Left cardiac atrium (tissue), 4 donors: ENCODE measurements at places on chromosomes 12 and 14. TPM values are rescaled to one million over a fixed set of nuclear protein-coding genes. Genes with fewer than 3 reads are reported as not detected.

Gene NELL2
- total RNA-seq = 0.82 TPM

- DNase-seq = peak; percentile 13
Measured at GRCh38 chr12:542395-543113, 82.8 kb downstream of the B4GALNT3 start.

- DNase-seq = no peak
Measured at GRCh38 chr12:49661191-49661590, 37.8 kb downstream of the PRPF40B start.

DNA sequence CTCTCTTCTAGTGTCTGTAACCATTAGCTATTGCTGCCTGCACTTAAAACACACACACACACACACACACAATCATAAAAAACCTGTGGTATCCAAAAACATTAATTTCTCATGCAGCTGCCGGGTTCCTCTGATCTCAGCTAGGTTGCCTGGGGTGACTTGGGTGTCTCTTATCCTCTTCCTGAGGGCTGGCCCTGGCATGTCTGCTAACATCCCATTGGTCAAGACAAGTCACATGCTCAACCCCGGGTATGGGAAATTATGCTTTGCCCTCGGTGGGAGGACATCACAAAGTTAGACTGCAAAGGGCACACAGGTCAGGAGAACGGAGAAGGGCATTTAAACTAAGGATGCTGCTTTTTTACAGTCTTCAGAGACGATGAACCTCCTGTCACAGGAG, 55.7 kb downstream of the TRPV4 start:
- DNase-seq = no peak

Gene SERPINA10
- total RNA-seq = not detected

DNA sequence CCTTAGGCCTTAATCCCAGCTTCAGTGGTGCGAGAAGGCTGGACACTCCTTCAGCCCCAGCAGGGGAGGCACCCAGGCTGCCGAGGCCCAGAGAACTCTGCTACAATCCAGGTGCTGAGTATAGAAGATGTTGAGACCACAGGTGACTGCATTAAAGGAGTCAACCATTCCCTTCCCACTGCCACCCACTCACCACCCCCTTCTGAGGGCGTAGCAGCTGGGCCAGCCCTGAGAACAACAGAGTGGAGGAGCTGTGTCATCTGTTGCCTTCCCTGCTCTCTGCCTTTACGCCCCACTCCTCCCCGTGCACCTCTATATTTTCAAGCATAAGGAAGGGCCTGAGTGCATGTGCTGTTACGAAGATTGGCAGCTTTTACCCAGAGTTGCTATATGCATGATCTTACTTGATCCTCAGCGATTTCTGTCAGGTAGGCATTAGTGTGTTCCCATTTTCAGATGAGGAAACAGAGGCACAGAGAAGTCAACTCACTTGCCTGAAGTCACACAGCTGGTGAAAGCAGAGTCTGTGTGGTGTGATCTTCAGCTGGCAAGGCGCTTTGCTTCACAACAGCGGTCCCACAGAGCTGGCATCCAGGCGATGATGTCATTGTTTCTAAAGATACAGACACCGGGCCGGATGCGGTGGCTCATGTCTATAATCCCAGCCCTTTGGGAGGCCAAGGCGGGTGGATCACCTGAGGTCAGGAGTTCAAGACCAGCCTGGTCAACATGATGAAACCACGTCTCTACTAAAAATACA, 46.7 kb downstream of the RIN3 start:
- no peak for DNase-seq

Gene TRPV4
- total RNA-seq = 1.0 TPM

DNA sequence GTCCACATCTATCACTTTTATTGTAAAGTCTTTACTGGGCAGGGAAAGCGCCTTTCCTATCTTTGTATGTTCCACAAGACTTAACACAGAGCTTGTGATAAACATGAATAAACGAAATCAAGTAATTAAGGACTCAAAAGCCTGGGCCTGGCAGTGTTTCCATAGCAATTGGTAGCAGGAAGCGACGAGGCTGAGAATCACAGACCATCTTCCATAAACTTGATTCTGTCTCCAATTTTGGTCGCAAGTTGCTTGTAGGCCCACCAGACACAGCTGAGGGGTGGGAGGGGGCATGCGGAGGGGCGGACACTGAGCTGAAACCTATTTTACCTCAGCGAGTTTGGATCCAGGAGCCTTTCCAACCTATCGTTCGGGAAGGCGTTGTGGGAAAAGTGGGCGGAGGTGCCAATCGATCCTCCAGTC, 302 bp downstream of the CCDC38 start:
- no peak for DNase-seq

- no peak for DNase-seq
Measured at GRCh38 chr12:93050026-93050747, 121.1 kb upstream of the EEA1 start.

GRCh38 chr12:106672314-106673025, 89.7 kb downstream of the RFX4 start:
- DNase-seq = no peak

Gene FRMD6
- 11.5 TPM for total RNA-seq

DNA sequence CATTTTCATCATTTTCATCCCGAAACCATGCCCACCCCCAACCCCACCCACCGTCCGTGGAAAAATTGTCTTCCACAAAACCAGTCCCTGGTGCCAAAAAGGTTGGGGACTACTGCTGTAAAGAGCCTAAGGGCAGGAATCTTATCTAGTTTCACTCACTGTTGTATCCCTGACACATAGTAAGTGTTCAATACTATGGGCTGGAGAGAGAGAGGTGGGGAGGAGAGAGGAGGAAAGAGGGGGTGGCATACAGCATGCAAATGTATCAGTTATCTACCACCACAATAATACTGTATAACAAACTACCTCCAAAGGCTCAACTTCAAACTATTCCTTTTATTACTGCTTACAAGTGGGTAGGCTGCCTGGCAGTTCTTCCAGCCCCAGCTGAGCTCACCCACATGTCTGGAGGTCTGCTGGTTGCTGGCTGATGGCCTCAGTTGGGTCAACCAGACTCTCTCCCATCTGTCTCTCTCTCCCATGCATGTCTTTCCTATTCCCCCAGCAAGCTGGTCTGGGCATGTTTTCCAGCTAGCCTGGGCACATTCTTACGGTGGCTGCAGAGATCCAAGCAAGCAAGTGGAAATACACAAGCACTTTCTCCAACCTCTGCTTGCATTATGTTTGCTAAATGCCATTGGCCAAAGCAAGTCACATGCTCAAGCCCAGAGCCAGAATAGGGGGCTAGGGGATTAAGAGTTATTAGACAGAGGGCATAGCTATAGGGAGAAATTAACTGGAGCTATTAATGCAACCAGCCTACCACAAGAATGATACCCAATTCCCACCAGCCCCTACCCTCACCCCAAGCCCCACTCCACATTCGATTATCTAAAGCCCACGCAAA, 31.6 kb upstream of the FICD start:
- DNase-seq = no peak

DNA sequence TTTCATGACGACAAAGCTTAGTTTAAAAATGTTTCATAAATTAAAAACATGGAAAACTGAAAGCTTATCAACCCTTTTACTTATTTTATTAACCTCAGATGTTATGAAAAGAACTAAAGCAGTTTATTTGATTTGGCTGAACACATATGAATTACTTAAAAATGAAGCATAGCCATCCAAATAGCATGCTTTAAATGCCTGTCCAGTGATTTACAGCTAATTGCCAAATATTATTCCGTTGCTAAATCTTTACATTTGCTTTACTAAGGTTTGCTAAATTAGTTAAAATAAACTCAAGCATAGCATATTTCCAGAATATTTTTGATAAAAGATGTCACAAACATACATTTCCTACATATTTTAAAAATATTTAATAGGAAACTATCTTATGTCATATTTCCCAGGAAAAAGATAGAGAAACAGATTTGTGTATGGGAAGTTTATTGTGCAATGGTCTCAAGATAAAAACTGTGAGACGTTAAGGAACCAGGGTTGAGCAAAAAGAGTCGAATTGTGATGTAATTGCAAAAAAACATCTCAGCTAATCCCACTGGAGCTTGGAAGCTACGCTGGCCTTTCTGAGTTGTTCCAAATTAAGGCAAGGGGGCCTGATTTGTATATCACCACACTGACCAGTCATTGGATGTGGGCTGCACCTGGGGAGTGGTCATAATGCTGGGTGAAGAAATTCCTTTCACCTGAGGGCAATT, 25.8 kb downstream of the GPR135 start:
- no peak for DNase-seq

DNA sequence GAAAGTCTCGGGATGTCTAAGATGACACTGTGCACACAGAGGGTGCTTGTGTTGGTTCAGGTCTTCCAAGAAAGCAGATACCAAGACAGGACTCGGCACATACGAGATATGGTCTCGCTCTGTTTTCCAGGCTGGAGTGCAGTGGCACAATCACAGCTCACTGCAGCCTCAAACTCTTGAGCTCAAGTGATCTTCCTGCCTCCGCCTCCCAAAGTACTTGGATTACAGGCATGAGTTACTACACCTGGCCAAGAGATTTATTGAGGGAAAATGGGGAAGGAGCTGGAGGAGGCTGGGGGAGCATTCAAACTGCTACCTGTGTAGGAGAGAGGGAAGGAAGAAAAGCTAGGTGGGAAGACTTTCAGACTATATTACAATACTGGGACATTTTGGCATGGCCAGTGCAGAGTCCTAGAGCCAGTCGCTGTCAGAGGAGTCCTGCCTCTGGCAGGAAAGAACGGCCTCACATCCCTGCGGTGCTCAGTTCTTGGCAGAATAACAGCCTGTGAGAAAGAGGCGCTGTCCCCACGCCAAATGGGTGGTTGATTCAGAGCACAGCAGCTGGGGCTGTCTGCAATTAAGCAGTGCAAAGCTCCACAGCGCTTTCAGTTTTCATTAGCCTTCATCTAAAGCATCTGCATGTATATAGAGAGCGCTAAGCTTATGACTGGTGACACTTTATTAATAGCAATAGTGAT, 18.3 kb downstream of the SLC17A8 start:
- DNase-seq = peak; percentile 73

DNA sequence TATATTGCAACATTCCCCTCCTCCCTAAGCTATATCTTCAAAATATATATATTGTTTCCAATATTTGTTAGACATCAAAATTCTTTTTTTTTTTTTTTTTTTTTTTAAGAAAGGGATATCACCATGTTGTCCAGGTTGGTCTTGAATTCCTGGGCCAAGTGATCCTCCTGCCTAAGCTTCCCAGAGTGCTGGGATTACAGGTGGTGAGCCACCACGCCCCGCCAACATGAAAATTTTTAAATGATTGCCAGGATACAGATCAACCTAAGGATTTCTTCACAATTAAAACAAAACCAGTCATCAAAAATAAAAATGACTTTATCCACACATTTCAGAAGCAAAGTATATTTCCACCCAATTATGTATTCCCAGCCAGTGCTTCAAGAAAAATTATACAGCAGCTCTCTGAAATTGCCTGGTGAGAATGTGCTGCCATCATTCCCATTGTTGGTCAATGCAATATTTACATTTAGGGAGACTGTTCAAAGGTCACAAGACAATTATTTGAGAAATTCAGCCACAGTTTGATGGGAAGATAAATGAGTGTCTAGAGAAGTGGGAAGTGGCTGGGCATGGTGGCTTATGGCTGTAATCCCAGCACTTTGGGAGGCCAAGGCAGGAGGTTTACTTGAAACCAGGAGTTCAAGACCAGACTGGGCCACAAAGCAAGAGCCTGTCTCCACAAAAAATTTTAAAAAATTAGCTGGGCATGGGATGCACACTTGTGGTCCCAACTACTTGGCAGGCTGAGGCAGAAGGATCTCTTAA, 141.7 kb upstream of the AMIGO2 start:
- DNase-seq = no peak

Gene APAF1
- total RNA-seq = 7.8 TPM

Gene ASPG
- total RNA-seq = 92.0 TPM

DNA sequence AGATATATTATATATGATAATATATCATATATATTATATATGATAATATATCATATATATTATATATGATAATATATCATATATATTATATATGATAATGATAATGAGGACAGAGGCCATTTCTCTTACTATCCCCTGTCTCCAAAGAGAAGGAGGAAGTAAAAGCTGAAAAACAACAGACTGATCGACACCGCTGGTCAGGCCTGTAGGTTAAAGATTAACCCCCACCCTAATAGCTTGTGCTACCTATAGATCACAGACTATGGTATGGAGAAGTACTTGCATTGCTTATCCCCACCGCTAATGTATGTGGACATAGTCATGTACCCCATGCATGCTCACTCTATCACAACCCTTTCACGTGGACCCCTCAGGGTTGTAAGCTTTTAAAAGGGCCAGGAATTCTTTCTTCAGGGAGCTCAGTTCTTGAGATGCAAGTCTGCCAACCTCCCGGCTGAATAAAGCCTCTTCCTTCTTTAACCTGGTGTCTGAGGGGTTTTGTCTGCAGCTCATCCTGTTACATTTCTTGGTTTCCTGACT, 786.1 kb upstream of the TMEM132C start:
- no peak for DNase-seq

DNA sequence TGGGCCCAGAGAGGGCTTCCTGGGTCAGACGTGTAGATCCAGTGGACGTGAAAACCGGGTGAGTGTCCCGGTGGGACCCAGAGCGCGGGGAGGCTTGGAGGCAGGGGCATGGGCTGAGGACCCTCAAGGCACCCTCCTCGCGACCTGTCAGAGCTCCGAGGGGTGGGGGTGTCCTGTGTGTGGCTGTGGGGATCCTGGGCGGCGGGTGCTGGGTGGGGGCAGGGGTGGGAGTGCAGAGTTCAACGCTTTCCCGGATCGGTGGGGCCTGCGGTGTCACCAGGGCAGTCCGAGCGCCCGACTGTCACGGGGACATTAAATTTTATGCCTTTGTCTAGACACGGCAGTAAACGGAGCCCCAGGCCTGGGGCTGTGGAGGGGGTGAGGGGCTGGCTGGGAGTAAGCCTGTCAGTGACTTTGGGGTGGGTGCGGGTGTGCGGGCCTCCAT, 1.0 kb downstream of the TMEM121 start:
- DNase-seq = no peak
